ENCODE measurements at places on chromosomes 7 and 10.

- no peak for DNase-seq
Measured at GRCh38 chr10:90849956-90850749, 7.7 kb downstream of the HTR7 start.

- DNase-seq = no peak
Measured at GRCh38 chr10:73591935-73592699, 975 bp upstream of the USP54 start.

- no peak for DNase-seq
Measured at GRCh38 chr7:134632937-134633540, 13.6 kb upstream of the BPGM start.

DNA sequence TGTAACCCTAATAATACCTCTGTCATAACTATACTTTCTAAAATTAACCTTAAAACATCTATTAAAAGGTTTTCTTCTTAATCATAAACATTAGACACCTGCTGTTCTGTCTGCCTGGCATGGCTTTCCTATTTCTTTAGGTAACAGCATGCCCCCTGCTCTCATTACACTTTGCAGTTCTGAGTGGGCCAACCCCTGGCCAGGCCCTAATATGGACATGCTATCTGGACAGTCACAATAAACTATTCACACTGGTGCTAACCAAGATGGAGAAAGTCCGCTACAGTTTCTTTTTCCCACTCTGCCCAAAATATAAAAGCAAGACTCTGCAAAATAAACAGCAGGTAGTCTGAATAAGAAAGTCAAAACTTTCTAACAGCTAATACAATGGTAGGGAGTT is 84.0 kb downstream of the ELAPOR2 start:
- no peak for DNase-seq

- DNase-seq = no peak
Measured at GRCh38 chr10:86344281-86344680, 22.3 kb downstream of the GRID1 start.

DNA sequence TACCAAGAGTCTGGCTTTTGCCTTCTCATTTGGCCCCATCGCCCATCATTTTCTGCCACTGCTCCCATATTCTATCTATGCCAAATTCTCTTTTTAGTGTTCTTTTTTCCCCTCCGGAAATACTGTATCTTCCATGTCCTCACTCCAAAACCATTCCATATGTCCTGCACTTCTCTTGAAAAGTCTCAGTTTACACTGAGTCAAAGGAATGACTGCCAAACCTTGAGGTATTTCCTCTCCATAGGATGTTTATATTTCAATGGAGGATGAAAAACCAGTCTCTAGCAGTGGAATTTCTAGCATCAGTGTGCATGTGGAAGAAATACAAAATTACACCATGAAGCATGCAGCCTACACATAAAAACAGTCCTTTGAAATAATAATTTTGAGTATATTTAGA is 121.4 kb upstream of the PHYHIPL start:
- no peak for DNase-seq

DNA sequence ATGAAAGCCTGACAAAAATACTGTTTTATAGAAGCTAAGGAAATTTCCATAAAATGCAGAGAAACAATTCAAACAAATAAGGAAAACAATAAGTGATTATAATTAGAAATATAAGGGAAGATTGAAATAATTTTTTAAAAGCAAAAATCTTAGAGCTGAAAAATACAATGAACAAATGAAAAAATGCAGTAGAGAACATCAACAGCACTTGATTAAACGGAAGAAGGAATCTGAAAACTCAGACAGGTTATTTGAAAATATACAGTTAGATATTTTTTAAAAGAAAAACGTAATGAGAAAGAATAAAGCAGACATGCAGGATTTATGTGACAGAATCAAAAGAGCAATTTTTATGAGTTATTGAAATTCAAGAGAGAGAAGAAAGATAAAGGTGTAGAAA is 279.1 kb upstream of the MAGI2 start:
- no peak for DNase-seq

DNA sequence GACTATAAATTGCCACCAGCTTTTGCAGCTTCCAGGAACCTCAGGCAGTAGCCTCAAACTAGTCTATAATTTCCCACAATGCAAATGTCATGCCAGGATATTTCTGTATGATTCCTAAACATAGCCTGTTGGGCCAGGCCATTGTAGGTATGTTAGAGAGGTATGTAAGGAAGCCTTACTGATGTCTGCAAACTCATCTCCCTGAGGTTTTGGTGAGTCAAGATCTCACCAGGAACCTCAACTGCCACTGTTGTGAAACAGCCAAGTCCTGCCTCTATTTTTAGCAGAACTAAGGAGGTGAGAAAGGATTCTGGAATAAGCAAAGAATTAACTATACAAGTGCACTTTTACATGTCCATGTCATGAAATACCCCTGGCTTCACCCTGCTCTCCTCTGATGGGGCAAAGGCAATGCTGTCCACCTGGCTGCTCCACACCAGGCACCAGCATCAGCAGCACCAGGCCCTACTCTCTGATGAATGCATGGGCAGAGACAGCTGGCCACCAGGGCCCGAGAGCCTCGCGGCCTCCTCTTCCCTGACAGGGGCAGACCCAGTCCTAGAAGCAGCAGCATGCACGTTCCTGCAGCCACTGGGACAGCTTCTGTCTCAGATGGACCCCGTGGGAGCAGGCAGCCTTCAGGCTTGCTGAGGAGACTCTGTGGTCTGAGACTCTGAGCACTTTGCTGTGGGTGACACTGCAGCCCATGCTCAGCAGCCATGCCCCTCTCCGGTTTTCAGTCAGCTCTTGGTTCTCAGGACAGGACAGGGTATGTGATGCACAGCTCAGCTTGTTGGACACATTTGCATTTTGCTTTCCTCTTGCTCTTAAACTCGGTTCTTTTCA is 147.3 kb downstream of the ZMYND11 start:
- no peak for DNase-seq

DNA sequence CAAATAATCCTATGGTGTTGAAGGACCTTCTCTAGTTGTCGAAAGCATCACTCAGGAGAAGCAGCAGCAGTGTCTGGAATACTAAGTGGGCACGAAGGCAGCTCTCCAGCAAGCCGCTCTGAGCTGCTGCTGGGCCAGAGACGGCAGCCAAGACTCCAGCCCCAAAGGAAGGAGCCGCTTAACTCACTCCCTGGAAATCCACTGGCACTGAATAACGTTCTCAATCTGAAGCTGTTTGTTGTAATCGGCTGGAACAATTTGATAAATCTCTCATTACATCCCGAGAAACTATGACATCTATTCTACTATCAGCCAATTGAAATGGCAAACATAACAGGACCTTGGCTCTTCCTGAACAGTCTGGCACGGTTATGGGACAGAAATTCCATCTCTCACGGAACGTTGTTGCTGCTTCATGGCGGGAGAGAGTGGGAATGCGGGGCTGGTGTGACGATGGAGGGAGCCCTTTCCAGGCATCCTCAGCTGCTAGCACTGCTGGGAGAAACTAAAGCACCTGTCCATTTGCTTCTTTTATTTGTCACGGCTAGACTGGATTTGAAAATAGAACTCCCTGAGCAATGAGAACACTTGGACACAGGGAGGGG is 331.5 kb upstream of the RNF32 start:
- DNase-seq = no peak

GRCh38 chr7:77409739-77410547 is 6.2 kb downstream of the GSAP start:
- no peak for DNase-seq
